Activated naive CD4-positive, alpha-beta T cell (primary cell): ENCODE measurements at places on chromosomes 1 and 21.

DNA sequence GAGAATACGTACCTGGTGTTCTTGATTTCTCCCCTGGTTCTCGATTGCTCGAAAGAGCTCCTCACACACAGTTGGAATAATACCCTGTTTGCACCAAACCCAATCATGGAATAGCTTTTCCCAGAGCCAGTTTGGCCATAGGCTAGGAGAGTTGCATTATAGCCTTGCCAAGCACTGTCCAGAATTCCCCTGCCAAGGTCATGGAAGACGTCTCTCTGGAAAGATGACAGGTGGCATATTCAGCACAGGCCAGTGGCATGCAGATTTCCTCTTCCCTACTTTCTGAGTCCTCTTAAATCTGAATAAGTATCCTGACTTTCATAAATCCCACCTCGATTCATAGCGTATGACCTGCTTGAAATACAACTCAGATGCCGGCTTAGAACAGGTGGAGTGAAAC, 96.5 kb downstream of the SCCPDH start:
- DNase-seq: no peak

DNA sequence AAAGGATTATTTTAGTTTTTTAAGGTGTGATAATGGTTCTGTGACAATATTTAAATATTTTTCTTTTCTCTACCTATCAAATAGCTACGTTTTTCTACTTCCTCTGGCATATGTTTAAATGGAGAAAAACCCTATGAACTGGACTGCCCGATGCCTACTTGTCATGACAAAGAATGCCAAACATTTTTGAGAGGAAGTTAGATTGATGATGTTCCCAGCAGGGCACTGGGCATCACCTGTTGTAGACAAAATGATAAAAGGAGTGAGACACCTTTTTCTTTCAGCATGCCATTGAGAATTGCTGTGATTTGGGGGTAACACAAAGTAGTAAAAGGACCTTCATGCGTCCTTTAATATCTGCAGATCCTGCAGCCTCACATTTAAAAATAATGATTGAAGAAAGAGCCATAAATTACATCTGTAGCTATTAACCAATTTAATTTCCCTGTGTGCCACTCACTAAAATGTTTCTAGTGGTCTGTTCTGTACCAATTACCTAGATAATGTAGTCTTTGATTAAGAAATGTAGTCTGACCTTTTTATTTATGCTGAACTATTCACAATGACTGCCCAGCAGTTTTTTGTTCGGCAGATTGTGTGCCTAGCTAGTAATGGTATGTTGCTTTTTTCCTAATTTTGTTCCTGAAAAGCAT, 47.6 kb downstream of the RPL5 start:
- no peak for DNase-seq

DNA sequence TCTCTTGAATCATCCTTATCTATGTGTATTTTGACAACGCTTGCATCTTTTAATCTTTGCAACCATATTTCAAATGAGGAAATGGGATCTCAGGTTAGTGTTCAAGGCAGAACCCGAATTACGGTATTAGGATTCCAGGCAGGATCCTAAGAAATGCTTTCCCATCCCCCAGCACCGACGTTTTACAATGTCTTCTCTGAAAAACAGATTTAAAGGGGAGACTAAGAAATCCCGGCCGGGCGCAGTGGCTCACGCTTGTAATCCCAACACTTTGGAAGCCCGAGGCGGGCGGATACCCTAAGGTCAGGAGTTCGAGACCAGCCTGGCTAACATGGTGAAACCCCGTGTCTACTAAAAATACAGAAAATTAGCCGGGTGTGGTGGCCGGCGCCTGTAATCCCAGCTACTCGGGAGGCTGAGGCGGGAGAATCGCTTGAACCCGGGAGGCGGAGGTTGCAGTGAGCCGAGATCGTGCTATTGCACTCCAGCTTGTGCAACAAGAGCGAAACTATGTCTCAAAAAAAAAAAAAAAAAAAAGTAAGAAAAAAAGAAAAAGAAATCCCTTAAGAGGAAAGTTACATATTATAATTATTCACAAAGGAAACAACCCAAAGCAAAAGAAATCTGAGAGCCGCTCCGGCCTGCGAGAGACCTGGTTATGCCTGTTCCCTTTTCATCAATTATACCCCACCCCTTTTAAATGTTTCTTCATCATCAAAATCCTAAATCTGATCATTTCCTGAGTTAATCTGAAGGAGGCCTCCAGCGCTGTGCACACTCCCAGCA, 801 bp upstream of the GORAB start:
- DNase-seq: no peak

GRCh38 chr1:58809325-58810010, 25.6 kb upstream of the JUN start:
- DNase-seq: no peak

DNA sequence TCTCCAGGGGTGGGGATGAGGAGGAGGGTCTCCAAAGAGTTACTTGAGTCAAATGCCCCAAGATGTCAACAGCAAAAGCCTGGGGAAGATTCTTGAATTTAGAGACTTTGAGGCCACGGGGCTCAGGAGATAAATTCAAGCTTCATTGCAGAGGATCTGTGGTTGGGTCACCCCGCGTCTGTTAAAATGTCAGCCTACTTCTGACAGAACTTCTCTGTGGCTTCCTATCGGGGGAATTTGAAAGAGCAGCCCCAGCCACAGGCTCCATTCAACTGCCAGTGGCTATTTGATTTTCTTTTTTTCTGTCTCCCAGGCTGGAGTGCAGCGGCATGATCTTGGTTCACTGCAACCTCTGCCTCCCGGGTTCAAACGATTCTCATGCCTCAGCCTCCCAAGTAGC, 62.5 kb upstream of the EFHD2 start:
- DNase-seq: no peak

DNA sequence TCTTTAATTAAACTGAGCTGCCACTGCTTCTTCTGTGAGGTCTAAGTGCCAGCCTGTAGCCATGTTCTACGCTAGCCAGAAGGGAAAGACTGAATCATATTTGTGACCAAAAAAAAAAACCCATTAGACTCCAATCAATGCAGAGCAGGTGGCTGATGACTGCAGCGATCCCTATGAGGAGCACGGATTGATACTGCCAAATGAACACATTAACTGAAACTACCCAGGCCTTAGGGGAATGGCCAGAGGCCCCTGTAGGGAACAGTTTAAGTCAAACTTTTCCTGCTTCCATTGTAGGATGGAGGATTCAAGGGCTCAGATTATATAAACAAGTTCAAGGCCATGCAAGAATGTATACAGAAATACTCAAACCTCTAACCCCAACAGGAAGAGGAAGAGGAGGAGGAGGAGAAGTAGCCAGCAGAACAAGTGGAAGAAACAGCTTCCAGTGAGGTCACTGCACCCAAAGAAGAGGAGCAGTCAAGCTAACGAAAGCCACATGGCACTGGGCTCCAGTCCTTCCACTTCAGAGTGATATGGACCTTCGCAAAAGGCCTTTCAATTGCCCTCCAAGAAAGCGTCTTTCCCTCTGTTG, 328.3 kb downstream of the SMYD3 start:
- no peak for DNase-seq

- DNase-seq: no peak
Observed at GRCh38 chr1:202333861-202334260, 7.9 kb downstream of the UBE2T start.

GRCh38 chr1:6918925-6919511, 133.8 kb downstream of the CAMTA1 start:
- DNase-seq: no peak

GRCh38 chr1:28290851-28291250, 31.5 kb downstream of the SESN2 start:
- no peak for DNase-seq

GRCh38 chr1:64733581-64734286, 11.1 kb upstream of the RAVER2 start:
- DNase-seq: no peak

GRCh38 chr1:246725191-246725590, 982 bp downstream of the SCCPDH start:
- DNase-seq: no peak

DNA sequence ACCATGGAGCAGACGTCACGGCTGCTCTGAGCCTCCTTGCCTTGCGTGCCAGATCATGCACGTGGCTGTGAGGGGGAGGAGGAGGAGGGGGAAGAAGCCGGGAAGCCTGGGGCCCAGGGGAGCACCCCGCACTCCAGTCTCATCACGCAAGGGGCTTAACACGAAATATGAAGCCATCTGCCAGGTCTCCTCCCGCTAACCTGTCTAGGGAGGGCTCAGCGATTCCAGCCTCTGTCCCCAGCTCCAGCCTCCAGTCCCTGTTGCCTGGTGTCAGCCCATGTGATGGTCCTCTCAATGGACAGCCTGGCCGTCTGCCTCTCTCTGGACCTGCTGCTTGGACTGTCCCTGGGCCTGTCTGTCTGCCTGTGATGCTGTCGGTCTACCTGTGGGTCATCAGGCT, 22.5 kb upstream of the C1QA start:
- DNase-seq: no peak

- no peak for DNase-seq
Observed at GRCh38 chr21:38761531-38761930, 44.2 kb upstream of the ETS2 start.

GRCh38 chr1:15303935-15304334, 56.9 kb downstream of the FHAD1 start:
- DNase-seq: no peak

DNA sequence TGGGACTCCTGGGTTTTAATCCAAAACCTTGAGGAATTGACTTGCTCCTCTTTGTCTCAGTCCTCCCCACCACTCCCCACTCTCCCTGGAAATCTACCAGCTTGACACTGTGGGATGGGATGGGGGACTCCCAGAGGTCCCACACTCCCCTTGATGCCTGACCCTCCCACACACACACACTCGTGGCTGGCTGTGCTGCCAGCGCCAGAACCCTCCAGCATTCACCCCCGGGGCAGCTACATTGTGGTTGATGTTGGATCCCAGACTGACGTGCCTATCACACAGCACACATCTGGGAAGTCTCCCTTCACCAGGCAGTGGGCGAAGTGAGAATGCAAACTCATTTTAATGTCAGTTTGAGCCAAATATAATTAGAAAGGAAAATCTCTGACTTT, 10.0 kb downstream of the KIRREL1 start:
- DNase-seq: no peak
